ENCODE measurements at places on chromosomes 16 and 17.

GRCh38 chr16:87538160-87538559 is 45.3 kb upstream of the ZCCHC14 start:
- DNase-seq: no peak

DNA sequence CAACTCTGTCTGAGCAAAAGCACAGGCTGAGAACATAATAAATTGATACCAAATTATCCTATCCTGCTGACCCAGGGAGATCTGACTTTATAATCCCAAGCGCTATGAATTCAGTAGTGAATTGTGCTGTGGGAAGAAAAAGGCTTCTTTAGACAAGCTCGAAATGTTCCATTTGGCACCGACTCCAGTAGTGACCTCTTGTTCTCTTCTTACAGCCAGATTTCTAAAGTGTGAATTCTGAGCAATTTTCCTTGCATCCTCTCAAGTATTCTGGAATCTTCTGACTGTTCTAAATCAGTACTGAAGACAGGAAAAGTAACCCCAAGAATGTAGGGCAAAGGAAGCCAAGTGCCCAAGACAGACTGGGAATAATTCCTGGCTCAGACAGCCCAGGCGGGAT is 58.2 kb downstream of the CDYL2 start:
- DNase-seq: no peak

DNA sequence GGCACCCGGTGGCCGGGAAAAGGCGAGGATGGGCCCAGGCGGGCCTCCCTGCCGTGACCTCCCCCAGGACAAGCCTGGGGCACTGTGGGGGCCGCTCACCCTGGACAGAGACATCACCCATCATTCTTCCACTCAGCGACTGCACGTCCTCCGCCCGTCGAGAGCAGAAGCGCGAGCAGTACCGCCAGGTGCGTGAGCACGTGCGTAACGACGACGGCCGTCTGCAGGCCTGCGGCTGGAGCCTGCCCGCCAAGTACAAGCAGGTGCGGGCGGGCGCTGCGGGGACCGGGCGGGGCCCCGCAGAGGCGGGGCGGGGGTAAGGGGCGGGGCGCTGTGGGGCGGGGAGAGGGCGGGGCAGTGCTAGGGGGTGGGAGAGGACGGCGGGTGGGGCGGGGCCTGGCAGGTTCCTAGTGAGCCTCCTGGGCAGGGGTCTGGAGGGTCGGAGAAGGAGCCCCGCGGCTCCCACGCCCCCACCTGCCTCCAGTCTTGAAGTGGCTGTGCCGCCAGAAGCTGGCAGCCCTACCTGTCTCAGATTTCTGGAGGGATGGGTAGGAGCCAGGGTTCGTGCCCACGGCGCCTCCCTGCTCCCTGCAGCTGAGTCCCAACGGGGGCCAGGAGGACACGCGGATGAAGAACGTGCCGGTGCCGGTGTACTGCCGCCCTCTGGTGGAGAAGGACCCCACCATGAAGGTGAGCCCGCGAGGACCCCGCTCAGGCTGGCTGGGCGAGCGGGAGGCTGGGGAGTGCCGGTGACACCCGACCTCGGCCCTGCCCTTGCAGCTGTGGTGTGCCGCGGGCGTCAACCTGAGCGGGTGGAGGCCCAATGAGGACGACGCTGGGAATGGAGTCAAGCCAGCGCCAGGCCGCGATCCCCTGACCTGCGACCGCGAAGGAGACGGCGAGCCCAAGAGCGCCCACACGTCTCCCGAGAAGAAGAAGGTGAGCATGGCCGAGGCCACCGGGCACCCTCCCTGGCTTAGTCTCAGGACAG is 7.5 kb downstream of the NME3 start:
- DNase-seq: no peak

DNA sequence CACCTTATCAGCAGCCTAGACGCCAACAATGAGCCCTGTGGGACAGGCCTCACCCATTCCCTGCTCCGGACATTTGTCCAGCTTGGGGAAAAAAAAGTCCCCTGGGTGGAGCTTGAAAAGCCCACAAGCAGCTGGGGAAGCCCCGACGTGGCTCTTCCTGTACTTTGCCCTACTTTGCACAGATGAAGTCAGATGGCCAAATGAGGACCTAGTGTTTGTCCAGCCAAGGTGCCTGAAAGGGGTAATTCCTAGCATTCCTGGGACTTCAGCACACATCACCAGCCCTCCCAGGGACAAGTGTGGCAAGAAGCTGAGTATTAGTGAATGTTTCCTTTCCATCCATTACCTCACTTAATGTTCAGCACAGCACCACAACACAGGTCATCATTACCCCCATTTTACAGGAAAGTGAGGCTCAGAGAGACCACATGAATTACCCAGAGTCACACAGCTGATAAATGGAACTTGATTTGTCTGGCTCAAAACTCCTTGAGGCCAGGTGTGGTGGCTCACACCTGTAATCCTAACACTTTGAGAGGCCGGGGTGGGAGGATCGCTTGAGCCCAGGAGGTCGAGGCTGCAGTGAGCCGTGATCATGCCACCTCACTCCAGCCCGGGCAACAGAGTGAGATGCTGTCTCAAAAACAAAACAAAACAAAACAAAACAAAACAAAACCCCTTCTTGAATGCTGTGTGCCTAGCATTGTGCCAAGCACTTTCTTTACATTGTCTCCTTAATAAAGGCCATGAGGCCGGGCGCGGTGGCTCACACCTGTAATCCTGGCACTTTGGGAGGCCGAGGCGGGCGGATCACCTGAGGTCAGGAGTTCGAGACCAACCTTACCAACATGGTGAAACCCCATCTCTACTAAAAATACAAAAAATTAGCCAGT is 19.9 kb upstream of the PLLP start:
- no peak for DNase-seq

GRCh38 chr16:81745704-81746558 is 33.2 kb upstream of the PLCG2 start:
- peak; percentile 72 for DNase-seq

Data from stimulated activated CD4-positive, alpha-beta T cell treated with anti-CD3 and anti-CD28 coated beads, Interleukin-1b, Interleukin-23, amount 100 ng/mL, for 48 hours (primary cell).